Stomach (tissue), 19 donors: ENCODE measurements at places on chromosomes 2 and 18.

GRCh38 chr2:14363137-14363536 is 269.4 kb upstream of the LRATD1 start:
- DNase-seq: no peak

GRCh38 chr2:63850204-63850571 is 8.5 kb downstream of the UGP2 start:
- no peak for DNase-seq

- DNase-seq: no peak
Observed at GRCh38 chr2:171018522-171018921, 89.5 kb downstream of the GORASP2 start.

- DNase-seq: peak; percentile 91
Observed at GRCh38 chr2:182866461-182867406, at the start of gene FRZB. Gene FRZB (minus strand): TSS chr2:182866637. CDS start chr2:182866552, 85 bp downstream.
